PC-9 (cell line): ENCODE measurements at places on chromosomes 16 and 17. TPM values are rescaled to one million over a fixed set of nuclear protein-coding genes. Genes with fewer than 3 reads are reported as not detected.
A peak's percentile ranks its signal among the peaks of the same experiment; 100 is the strongest.

DNA sequence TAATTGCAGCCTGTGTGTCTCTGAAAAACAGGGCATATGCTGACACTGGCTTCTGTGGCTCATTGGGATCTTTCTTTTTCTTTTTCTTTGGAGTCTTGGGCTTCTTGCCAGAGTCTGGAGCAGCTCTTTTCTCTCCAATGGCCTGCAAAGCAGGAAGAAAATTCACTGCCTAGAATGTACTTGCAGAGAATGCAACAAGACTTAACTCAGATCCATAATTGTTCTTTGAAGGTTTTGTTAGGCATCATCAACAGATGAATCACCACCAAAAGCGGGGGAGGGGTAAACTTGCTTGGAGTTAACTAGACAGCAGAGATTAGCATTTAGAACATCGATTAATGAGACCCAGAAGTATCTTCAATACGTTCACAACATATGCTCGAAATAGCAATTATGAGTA, 100.9 kb downstream of the TOX3 start:
- H3K36me3 ChIP-seq, result no peaks in the 10 kb centered on the region
- no peaks in the 10 kb centered on the region for H3K27me3 ChIP-seq
- no peak overlapping the region for H3K27ac ChIP-seq
- no peaks in the 10 kb centered on the region for H3K4me1 ChIP-seq
- no peak for DNase-seq

DNA sequence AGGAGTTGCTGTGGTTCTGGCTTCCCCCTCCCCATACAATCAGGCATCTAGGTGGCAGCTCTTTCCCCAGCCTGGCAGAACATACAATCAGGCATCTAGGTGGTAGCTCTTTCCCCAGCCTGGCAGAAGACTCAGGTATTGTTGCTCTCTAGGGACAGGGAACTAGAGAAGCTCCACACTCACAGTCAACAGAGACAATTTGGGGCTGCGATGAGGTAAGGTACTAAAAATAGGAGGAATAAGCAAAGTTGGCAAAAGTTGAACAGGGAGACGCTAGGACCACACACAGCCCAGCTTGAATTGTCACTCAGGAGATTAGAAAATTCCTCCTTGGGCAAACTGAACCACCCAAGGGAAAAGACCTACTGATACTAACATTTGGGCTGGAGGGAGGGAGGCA, 315.5 kb upstream of the CDH5 start:
- no peak for DNase-seq
- H3K4me3 ChIP-seq, result no peak overlapping the region
- H3K27me3 ChIP-seq, result peaks cover 45% of the 10 kb centered on the region
- H3K27ac ChIP-seq, result no peak overlapping the region

DNA sequence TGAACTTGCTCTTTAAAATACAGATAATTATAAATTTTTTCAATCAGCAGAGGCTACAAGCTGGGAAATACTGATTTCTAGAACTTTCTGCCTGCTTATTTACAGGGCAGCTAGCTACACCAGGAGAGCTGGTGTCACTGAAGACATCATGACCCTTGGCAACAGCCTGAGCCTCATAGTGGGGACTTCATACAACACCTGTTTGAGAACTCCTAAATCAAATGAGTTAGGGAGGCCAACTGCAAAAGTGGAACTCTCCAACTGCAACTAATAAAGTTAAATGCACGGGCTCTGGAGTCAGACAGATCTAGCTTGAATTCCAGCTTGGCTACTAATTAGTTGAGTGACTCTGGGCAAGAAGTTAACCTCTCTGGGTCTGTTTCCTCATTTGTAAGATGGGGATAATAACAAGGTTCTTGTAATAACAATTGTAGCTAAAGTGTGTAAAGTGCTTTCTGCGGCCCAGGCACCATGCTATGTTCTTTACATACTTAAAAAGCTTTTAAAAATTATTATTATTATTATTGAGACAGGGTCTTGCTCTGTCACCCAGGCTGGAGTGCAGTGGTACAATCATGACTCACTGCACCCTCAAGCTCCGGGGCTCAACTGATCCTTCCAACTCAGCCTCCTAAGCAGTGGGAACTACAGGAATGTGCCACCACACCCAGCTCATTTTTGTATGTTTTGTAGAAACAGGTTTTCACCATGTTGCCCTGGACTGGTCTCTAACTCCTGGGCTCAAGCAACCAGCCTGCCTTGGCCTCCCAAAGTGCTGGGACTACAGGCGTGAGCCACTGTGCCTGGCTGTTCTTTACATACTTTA, 33.4 kb downstream of the VAC14 start:
- H3K4me1 ChIP-seq, result peaks cover 21% of the 10 kb centered on the region
- no peaks in the 10 kb centered on the region for H3K27me3 ChIP-seq
- peaks cover 8% of the 10 kb centered on the region; the same call in 1 of the 2 replicates for H3K36me3 ChIP-seq
- peak; percentile 86 for DNase-seq
- H3K4me3 ChIP-seq, result no peak overlapping the region

DNA sequence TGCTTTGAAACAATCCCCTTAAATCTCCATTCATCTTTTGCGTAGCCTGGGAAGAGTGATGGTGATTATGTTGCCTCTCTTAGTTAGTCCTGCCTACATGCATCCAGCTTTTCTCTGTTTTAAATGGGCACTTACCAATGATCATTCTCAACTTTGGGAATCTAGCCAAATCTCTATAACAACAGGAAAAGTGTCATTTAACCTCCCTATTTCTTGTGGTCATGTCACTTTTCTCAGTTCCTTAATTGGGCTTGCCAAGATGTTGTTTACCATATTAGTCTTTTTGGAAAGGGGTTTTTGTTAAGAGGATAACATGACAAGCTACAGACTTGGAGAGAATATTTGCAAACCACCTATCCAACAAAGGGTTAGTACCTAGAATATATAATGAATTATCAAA, 15.6 kb upstream of the CLEC10A start:
- H3K27me3 ChIP-seq, result peaks cover 30% of the 10 kb centered on the region
- H3K4me1 ChIP-seq, result peaks cover 5% of the 10 kb centered on the region; the same call in 1 of the 2 replicates
- no peak overlapping the region for H3K27ac ChIP-seq

- peak; percentile 85 for DNase-seq
- peak within 1 kb of the TSS; percentile 91 for H3K4me3 ChIP-seq
- no peaks in the 10 kb centered on the region for H3K27me3 ChIP-seq
- H3K4me1 ChIP-seq, result peaks cover 26% of the 10 kb centered on the region
- peak within 1 kb of the TSS; percentile 58 for H3K27ac ChIP-seq
These were observed at the start of gene MSL1 for GRCh38 chr17:40121181-40122135. Gene MSL1 (plus strand): TSS chr17:40121971. CDS start chr17:40122613, 642 bp downstream.

DNA sequence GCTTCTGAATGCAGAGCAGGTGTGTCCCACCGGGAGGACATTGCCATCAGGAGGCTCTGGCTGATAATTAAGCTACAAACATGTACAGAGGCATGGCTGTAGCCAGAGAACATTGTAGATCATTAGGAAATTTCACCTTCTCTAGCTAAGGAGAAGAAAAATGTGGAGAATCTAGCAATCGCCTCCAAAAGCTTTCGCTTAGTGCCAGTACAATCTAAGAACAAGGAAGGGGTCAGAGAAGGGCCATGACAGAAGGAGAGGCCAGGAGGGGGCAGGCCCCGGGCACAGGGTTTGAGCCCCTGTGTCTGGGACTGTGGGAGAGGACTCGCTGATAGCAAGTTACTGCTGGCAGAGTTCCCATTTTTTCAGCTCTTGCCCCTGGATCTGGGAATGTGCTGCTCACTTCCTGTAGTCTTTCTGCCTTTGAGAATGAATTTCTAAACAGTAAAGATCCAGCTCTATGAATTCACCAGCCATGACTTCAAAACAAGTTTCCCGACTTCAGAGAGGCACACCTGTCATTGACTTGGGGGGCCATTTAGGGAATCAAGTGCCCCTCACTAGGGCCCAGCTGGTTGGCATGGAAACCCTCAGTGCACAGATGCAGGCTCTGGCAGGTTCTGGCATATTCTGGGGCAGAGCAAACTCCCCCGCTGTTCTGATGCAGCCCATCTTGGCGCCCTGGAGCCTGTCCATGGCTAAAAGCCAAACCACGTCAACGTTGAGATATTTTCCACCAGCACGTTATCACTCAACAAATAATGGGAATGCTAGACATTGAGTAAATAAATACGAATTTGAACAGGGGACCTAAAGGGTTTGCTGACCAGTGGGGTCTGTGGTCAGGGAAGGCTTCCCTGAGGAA, 59.5 kb upstream of the CACNG4 start:
- no peak overlapping the region for H3K27ac ChIP-seq
- no peaks in the 10 kb centered on the region for H3K27me3 ChIP-seq
- no peak for DNase-seq
- no peaks in the 10 kb centered on the region for H3K4me1 ChIP-seq

- DNase-seq, result no peak
- no peaks in the 10 kb centered on the region for H3K27me3 ChIP-seq
- no peak overlapping the region for H3K27ac ChIP-seq
- no peak overlapping the region for H3K4me3 ChIP-seq
These were observed 218.2 kb upstream of the CHMP6 start for GRCh38 chr17:80773243-80773991.

- H3K36me3 ChIP-seq, result peaks cover 8% of the 10 kb centered on the region; the same call in 1 of the 2 replicates
- no peaks in the 10 kb centered on the region for H3K27me3 ChIP-seq
- H3K4me1 ChIP-seq, result no peaks in the 10 kb centered on the region
- H3K4me3 ChIP-seq, result no peak overlapping the region
- no peak overlapping the region for H3K27ac ChIP-seq
These were observed 78.8 kb downstream of the BRIP1 start for GRCh38 chr17:61784510-61784909.

- H3K4me3 ChIP-seq, result no peak overlapping the region
- DNase-seq, result no peak
- no peaks in the 10 kb centered on the region for H3K36me3 ChIP-seq
- no peaks in the 10 kb centered on the region for H3K4me1 ChIP-seq
- H3K27ac ChIP-seq, result no peak overlapping the region
These were observed 6.1 kb downstream of the ZP2 start for GRCh38 chr16:21205303-21205702.

DNA sequence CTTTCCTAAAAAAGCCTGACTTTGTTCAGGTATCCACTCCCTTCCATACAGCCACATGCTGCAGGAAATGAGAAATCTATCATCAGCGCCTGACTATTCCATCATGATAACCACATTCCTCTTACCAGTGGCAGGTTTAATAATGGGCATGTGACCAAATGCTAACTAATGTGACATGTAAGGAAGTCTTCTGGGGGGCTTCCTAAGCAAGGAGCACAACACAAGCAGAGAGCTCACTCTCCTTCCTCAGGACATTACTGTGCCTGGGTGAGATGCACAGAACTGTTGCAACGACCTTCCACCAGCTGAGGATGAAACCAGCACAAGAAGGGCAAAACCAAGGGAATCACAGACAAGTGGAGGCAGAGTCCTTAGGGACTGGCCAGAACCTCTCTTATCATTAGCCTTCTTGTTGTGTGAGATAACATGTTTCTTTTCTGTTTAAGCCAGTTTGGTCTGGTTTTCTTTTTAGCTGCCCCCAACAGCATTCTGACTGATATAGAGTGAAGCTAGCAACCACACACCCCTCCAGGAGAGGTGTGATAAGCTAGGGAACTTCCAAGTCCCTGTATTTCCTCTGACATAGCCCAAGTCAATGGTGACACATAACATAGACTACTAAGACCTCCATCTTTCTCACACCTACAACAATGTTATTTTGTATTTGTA, 16.9 kb downstream of the MYO1D start:
- DNase-seq, result no peak
- H3K4me1 ChIP-seq, result no peaks in the 10 kb centered on the region
- no peaks in the 10 kb centered on the region for H3K36me3 ChIP-seq
- H3K27me3 ChIP-seq, result no peaks in the 10 kb centered on the region
- H3K4me3 ChIP-seq, result no peak overlapping the region

DNA sequence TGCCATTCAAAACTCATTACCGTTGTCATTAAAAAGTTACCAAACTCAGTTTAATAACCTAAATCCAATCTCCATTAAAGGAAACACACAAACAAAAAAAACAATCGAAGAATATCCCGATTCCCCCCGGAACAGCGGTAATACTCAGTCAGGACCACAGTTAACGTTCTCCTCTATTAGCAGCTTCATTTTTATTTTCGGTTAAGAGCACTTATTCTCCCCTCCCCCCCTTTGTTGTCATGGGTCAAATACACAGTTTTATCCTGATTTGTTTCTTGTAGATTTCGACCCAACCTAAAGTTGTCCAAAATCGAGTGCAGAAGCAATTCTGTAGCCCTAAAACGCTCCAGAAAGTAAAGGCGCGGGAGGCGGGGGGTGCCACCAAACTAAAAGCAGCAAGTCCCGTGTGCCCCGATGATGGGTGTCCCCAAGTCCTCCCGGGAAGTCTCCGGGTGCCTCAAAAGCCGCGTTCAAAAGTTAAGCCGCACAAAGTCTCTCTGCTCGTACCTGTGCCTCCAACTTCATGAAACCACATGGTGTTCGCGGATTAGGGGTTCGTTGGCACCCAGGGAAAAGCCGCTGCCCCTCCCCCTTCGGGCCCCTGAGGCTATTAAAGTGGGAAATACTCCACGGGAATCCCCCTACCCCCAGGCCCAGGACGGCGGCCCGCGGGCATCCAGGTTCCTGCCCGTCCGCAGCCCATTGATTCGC, 996 bp downstream of the SUMO2 start:
- no peaks in the 10 kb centered on the region for H3K27me3 ChIP-seq
- peaks cover 16% of the 10 kb centered on the region for H3K4me1 ChIP-seq
- peak overlapping the region; percentile 84 for H3K4me3 ChIP-seq
- peak overlapping the region; percentile 87 for H3K27ac ChIP-seq
- peak; percentile 11 for DNase-seq

- H3K4me1 ChIP-seq, result peaks cover 13% of the 10 kb centered on the region
- no peak overlapping the region for H3K27ac ChIP-seq
- no peak overlapping the region for H3K4me3 ChIP-seq
- H3K36me3 ChIP-seq, result 0 out of 2 replicates have a peak, but pooled peaks cover 5% of the 10 kb centered on the region
- no peaks in the 10 kb centered on the region for H3K27me3 ChIP-seq
These were observed 100.3 kb downstream of the ZFHX3 start for GRCh38 chr16:72947379-72948237.

DNA sequence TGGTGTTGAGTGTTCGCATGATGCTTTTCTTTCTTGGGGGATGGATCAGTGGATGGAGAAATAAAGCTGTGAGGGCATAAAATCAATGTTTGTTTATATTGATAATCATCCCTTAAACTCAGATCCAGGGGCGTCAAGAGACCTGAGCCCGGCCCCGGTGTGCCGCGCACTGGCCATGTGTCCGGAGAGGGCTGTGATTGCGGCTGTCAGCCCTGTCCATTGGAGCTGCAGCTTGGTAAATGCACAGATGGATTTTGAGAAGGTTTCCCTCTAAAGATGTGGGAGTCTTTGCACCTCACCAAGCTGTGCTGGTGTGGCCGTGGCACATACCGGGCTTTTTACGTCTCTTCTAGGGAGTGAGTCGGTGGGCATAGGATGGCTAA, 21.6 kb upstream of the ZNF750 start:
- H3K4me3 ChIP-seq, result no peak overlapping the region
- DNase-seq, result no peak
- no peak overlapping the region for H3K27ac ChIP-seq

Gene CUEDC1
- 60.7 and 61.4 TPM in 2 replicates for total RNA-seq

Gene DYNLRB2
- total RNA-seq, result not detected in 2 replicates

Gene KRTAP3-2
- not detected in 2 replicates for total RNA-seq

Gene USH1G
- 0.22 and 0.28 TPM in 2 replicates for total RNA-seq

Gene SLC12A3
- total RNA-seq, result 0.26 and 0.70 TPM in 2 replicates

Gene NPIPA2
- total RNA-seq, result 2.6 and 3.0 TPM in 2 replicates

Gene LDAF1
- 47.6 and 69.9 TPM in 2 replicates for total RNA-seq

Gene GPR179
- total RNA-seq, result 0.57 and 0.58 TPM in 2 replicates

Gene SLC16A3
- 157 and 198 TPM in 2 replicates for total RNA-seq

Gene KCNAB3
- total RNA-seq, result 9.5 and 13.8 TPM in 2 replicates

Gene HOXB6
- 27.9 and 30.7 TPM in 2 replicates for total RNA-seq

Gene ANKFN1
- total RNA-seq, result not detected in 2 replicates

Gene HBA2
- total RNA-seq, result not detected in 2 replicates

Gene NTN1
- total RNA-seq, result 17.7 and 24.5 TPM in 2 replicates

Gene BEAN1
- 0.37 and 0.48 TPM in 2 replicates for total RNA-seq

Gene CASKIN2
- 24.4 and 25.4 TPM in 2 replicates for total RNA-seq

Gene ODAD4
- total RNA-seq, result 3.0 and 4.0 TPM in 2 replicates

Gene ORC6
- total RNA-seq, result 27.4 and 36.0 TPM in 2 replicates

Gene WNT9B
- total RNA-seq, result not detected in 2 replicates
